D341Med (cell line): ENCODE measurements at places on chromosomes 13 and 19.

DNA sequence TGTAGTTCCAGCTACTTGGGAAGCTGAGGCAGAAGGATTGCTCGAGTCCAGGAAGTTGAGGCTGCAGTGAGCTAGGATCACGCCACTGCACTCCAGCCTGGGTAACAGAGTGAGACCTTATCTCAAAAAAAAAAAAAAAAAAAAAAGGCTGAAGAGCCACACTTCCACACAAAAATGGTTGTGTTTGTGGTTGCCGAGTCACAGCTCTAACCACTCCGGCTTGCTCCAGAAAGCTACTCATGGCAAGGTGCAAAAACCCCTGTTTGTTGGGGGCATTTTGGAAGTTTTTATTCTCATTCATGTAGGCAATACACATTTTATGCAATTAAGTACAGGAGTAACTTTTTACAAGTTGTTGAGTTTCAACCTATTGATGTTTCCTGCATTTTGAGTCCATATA, 93.5 kb downstream of the INSR start:
- no peak for DNase-seq

DNA sequence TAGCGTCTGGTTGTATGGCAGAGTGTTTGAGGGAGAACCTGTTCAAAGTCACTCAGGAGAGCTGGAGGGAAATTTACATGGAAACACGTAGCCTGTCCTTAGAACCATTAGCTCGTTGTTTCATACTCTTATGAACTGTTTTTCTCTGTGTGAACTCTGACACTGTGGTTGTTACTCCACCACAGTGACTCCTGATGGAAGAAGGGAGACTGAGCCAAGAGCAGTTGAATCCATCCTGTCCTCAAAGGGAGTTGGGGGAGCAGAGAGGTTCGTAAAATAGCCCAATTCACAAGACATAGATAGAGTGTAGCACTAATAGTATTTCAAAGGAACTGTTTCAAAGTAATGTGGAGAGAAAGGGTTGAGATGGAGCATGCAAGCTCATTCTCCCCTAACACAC, 964.8 kb downstream of the PCDH9 start:
- DNase-seq: no peak

DNA sequence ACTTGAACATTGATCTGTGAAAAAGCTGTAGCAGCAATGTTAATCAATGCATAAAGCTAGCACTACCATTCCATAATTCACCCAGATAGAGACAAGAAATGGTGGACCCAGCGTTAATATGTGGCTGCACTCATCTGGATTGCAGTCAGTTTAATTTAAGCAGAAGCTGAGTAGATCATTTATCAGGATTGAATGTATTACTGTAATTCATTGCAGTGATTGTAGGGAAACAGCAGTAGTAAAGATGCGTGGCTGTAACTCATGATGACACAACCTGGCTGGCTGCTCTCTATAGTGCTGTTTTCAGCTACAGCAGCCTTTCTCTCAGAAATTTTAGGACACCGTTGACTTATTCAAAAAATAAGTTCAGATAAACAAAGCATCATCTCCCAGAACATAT, 499.5 kb upstream of the SLITRK6 start:
- DNase-seq: no peak

DNA sequence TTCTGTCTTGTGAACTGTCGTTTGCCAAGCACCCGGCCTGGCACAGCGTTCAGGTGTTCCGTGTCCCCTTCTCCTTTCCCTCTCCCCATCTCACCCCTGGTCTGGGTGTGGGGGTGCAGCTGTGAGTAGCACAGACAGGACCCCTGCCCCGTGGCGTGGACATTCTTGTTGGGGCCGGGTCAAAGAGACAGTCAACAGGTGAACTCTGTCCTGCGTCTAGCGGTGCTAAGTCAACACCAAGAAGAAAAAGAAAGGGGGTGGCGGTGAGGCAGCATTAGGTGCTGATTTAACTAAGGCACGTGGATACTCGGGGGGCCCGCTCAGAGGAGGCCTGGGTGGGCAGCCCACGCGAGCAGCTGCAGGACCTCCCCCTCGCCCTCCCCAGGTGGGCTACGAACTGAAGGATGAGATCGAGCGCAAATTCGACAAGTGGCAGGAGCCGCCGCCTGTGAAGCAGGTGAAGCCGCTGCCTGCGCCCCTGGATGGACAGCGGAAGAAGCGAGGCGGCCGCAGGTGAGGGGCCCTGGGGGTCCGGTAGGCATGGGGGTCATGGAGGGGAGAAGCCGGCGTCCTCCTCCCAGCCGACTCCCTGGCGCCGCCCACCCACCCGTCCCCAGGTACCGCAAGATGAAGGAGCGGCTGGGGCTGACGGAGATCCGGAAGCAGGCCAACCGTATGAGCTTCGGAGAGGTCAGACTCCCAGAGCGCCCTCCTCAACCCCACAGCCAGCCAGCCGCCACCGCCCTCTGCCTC, 9.7 kb upstream of the CNOT3 start:
- no peak for DNase-seq

- DNase-seq: no peak
Measured at GRCh38 chr13:110262508-110263291, 44.3 kb downstream of the COL4A1 start.

DNA sequence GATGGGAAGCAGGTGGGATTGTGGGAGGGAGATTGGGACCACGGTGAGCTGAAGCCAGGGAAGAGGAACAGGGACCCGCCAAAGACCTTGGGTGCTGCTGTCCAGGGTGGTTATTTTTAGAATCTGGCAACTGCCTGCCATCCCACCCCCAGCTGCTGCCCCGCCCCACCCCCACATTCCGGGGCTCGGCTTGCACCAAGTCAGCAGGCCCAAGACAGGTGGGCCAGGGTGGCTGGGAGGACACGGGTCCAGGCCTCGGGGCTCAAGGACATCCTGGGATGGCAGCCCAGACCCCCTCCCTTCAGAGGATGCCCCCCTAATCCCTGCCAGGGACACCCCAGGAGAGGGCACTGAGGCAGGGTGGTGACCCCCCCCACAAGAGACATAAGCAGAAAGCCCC, 827 bp downstream of the CKM start:
- no peak for DNase-seq

DNA sequence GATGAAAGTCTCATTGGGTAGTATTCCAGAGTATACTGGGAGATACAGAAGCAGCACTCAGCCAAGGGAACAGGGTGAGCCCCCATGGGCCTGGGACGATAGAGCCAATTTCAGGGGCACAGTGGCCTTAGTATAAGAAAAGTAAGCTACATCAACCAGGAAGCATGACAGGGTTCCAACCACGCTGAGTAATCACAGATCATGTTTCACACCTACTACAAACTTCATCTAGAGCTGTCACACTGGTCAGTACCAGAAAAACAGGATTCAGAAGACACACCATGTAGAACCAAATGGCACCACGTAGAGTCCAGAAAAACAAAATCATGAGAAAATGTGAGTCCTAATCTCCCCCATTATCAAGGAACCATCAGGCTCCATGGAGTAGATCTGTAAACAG, 1292.4 kb upstream of the MIR17HG start:
- DNase-seq: no peak
